ENCODE measurements at places on chromosomes 7 and 10. TPM values are rescaled to one million over a fixed set of nuclear protein-coding genes. Genes with fewer than 3 reads are reported as not detected.

GRCh38 chr10:29859521-29860130, 199.8 kb downstream of the JCAD start:
- DNase-seq = no peak

DNA sequence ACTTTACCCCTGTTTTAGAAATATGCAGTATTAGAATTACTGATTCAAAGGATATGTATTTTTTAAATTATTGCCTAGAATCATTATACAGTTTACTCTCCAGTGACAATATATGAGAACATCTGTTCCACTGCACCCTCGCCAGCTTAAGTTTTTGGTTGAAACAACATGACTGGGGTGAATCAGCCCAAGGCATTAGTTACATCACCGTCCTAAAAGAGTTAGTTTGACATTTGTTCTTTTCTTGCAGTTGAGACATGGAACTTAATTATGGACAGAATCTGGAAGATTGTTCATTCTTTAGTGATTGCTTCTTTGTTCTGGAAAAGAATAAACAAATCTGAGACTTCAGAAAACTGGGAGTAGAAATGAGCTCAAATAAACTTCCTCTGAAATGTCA, 167.3 kb upstream of the DKK1 start:
- DNase-seq = no peak

DNA sequence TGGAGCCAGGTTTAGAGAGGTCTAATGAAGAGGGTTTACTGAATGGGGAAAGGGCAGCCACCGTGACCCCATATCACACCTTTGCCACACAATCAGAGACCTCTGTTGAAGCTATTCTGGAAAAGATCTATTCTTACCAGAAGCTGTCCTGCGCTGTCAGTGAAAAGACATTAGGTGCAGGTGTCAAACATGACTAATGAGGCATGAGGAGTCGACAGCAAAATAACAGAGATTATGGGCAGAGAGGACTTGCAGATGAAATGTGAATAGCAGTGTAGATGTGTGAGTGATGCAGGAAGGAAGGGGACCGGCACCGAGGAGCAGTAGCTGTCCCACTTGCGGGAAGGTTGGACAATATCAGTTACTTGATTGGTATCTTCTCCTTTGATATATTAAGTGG, 627.7 kb upstream of the GALNT17 start:
- DNase-seq = no peak

- DNase-seq = no peak
Observed at GRCh38 chr7:75924889-75925288, 9.9 kb downstream of the POR start.

DNA sequence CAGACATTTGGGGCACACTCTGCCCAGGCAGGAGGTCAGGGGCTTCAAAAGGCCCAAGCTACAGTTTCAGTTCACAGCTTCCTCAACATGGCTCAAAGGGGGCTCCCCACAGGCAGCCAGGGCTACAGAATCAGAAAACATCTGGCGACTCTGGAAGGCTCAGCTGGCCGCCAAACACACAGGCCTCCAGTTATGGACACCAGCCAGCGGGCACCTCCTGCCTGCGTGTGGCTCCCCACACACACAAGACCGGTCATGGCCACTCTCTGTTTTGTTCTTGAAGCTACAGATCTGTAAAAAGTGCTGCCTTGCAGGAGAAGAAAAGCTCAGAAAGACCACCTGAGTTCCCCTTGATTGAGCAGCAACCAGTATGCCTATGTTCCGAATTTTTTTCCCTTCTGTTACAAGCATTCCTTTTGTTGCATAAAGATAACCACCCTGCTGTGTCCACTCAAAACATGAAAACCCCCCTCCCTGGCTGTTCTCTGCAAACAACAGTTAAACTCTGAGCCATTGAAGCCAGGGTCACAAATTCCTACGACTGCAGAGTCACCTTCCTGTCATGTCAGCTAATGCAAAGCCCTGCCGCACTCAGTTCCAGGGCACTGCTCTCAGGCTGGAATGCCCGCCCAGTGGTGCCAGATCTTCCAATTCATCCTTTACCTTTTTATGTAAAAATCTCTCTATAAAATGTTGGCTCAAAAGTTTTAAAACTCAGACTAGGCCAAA, 33.6 kb downstream of the VSTM4 start:
- no peak for DNase-seq

The TCAF2 gene
- 27.6 TPM for total RNA-seq

The IKZF1 gene
- total RNA-seq = 474 TPM

The GLCCI1 gene
- 49.7 TPM for total RNA-seq

The CYP2C9 gene
- total RNA-seq = not detected

The SCART1 gene
- 11.2 TPM for total RNA-seq
